ENCODE measurements at places on chromosomes 12 and 14. TPM values are rescaled to one million over a fixed set of nuclear protein-coding genes. Genes with fewer than 3 reads are reported as not detected.

NOVA1 gene
- 37.9 TPM for total RNA-seq

TNFAIP2 gene
- 5.3 TPM for total RNA-seq

NOS1 gene
- 0.11 TPM for total RNA-seq

DEGS2 gene
- total RNA-seq, result not detected

OTUB2 gene
- 9.6 TPM for total RNA-seq

ZFHX2 gene
- 0.90 TPM for total RNA-seq

NEUROD4 gene
- 0.62 TPM for total RNA-seq

PRIM1 gene
- 108 TPM for total RNA-seq

Measured in neural progenitor cell (in vitro differentiated cells).